GM12891 (cell line): ENCODE measurements at places on chromosomes 1 and 21.

- DNase-seq, result no peak
Measured at GRCh38 chr1:169878498-169878897, 15.2 kb downstream of the SCYL3 start.

GRCh38 chr1:173050865-173051264, at the start of gene TNFSF18:
TSS of gene TNFSF18 (minus strand) at chr1:173050941. CDS start at chr1:173050896, 45 bp downstream.
- no peak for DNase-seq

DNA sequence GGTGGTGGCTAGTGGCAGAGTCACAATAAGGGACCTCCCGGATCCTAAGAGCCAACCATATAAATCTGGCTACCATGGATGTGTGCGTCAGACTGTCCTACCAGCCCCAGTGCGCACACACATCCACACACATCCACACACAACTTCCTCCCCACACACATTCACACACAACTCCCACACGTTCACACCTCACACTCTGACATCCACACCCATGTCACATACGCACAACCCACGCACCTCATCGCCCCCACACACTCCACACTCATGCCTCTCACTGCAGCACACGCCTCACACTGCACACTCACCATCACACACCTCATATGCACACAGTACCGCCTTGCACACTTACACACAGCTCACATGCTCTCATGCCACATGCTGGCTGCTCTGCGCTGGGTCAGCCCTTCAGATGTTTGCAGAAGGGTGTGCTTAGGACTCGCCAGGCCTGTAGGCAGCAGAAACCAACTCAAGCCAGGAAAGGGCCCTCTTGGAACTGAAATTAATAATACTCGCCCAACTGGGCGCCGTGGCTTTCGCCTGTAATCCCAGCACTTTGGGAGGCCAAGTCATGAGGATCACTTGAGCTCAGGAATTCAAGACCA, 3.0 kb downstream of the LDLRAD2 start:
- no peak for DNase-seq

DNA sequence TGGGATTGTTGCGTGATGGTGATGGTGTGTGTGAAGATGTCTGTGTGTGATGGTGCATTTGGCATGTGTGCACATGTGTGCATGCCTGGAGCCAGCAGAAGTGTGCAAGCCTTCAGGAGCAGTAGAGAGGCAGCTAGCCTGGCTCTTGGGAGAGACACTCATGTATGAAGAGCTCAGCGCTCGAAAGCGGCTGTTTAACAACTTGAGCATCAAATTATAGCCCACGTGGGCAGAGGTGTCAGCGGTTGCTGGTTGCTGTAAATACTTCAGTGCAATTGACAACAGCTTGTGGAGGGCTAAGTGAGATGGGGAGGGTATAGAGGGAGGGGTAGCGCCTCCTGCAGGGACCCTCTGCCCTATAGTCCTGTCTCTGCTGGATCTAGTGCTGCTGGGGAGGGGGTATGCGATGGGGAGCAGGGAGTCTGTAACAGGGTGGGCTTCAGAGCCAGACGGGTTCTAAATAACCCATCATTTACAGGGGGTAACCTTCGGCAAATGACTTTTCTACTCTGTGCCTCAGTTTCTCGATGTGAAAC, 21.5 kb downstream of the FOXD2 start:
- DNase-seq, result no peak

DNA sequence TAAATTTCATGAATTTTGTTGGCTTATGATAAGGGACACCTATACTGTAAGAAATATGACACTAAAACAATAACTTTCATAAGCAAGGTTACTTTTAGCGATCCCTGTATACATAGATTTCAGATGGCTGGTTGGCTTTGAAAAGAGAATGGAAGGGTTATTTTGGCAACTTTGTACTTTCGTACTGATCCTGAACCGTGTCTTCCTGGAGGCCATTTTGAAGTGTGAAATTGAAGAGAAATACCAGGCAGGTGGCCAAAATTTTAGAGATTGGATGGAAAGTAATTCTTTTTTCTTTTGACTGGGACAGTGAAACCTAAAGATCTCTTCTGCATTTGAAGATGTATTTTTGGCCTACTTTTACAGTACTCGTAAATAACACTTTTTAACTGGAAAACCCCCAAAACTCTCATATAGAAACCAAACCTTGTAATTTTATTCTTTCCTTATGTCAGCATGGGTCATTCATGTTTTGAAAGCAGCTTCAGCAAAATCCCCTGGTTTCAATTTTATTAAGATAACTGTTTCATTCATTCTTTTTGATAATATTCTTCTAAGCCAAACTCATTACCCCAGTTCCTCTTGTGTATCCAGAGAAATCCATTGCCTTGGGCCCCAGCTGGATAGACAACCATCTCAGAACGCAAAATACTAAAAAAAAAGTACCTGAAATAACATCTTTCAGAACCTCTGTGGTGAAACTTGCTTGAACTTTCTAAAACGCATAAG, 38.4 kb upstream of the ZNF281 start:
- no peak for DNase-seq

DNA sequence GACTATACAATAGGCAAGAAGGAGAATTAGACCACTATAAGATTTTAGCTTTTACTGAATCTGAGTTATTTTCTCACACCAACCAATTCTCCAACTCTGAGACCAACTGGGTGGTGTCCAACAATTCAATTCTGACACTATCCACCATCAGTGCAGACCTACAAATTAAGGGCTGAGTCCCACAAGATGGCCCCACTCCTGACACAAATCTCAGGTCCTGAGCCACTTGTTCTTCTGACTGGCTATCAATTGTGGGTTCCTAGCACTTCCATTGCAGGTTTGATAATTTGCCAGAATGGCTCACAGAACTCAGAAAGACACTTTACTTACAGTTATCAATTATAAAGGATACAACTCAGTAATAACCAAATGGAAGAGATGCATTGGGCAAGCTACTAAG, 6.7 kb downstream of the ERO1B start:
- no peak for DNase-seq

GRCh38 chr1:225974454-225974853, 24.7 kb downstream of the SDE2 start:
- no peak for DNase-seq

DNA sequence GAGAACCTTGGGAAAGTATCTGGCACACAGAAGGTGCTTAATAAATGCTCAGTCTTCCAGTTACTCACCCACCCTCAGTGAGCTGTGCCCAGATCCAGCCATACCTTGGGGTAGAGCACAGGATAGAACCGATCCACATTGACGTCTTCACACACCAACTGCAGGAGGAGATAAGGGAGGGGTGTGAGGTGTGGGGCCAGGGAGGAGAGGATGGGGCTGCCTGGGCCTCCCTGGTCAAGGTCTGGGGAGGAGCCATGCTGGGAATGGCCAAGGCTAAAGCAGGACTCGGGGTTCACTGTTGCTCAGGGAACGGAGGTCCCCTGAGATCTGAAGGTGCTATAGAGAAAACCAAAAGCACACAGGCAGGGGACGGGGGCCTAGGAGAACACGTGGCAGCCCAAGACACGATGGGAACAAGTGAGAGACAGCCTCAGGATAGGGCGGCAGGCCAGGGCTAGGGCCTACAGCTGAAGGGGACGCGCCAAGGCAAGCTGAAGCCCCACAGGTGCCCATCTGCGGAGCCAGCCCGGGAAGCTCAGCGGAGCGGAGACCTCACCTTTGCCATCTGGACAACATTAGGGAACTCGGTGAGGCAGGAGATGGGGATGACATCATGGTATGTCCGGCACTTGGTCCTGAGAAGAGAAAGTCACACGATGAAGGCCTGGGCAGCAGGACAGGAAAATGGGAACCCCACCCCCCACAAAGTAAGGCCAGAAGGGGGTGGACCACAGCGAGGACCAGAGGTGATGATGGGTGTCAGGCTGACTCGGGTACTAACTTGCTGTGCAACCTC, 55.9 kb downstream of the RAP1GAP start:
- no peak for DNase-seq

GRCh38 chr1:20538760-20539551, 13.4 kb upstream of the FAM43B start:
- DNase-seq, result no peak

GRCh38 chr1:246971090-246971721, 36.7 kb downstream of the ZNF695 start:
- no peak for DNase-seq

DNA sequence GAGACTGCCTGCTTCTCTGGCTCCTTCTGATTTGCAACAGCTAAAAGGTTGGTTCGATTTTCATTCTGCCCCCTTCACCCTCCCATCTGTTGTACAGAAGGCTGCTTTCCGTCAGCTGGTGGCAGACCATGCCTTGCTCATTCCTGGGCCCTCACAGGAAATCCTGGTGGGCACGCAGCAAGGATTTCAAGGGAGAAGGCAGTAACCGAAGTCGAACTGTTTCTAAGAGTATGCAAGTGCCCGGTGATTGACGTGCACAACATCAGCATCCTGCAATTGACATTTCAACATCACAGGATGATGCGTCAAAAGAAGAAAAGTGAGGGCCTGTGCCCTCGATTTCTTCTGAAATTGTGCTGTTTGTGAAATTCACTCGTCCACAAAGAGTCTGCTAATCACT, 83.8 kb downstream of the PLPP3 start:
- DNase-seq, result no peak

DNA sequence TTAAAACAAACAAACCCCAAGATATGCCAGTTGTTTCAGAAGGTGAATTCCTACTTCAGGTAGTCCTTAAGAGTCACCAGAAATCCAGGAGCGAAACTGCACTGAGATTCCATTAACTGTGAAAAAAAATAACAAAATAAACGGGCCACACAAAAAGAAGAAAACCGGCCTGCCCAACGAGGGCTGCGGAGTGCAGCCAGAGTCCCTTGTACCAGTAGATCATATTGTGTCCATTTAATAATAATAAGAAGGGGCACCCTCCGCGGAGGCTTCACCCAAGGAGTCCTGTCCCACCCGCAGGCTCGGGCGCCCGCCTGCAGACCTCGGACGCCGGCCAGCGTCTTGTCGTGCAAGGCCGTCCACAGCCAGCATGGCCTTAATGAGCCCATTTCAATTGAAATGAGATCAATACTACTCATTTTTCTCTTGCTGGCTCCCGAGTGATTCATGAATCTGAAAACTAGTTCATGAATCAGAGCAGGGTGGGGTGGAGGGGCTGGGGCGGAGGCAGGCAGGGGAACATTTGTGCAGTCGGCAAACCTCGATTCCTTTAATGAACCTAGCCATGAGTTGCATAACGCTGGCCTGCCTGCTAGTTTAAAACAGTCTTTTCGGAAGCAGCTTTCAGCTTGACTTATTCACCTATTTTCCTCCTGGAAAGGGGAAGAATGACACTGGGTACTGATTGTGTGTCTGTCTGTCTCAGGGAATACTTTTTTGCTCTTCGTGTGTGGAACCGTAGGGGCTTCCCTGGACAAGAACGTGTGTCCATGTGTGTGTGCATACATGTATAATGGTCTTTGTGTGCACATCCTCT, 113.1 kb upstream of the IRF2BP2 start:
- no peak for DNase-seq

- DNase-seq, result no peak
Measured at GRCh38 chr1:46490656-46491442, 1.2 kb downstream of the DMBX1 start.

- no peak for DNase-seq
Measured at GRCh38 chr1:170978371-170978910, 43.1 kb downstream of the MROH9 start.

- DNase-seq, result no peak
Measured at GRCh38 chr1:21834094-21834493, 22.0 kb downstream of the LDLRAD2 start.

DNA sequence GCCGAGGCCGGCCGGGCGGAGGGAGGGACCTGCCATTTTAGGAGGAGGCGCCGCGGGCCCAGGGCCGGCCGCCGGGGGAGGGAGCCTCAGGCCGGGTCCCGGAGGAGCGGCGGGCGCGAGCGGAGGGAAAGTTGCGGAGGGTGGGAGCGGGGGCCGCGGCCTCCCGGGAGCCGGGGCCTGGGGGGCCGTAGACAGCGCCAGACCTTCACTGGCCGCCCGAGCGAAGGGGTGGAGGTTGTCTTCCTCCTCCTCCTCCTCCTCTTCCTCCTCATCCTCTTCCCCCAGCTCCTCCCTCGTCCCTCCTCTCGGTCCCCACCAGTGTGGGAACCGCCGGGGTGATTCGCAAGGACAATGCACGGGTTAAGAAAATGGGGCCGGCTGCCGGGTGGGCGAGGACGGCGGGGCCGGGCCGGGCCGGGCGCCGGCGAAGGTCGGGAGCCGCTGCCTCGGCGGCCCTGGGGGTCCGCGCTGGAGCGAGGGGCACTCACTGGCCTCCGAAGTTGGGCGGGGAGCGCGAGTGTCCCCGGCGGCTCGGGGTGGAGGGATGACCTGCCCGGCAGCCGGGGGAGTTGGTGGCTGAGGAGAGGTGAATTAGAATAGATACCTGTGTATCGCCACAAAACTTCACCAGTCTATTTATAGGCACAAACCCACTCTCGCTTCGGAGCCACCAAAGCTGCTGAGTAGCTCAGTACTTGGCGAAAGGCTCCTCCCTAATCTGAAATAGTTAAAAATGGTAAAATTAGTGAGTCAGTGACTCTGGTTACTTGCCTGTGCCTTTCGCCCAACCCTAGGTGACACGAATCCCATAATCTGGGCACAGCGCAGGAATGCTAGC, 1.3 kb downstream of the DYRK1A start:
- DNase-seq, result no peak

GRCh38 chr21:35190201-35190701, 141.1 kb upstream of the RUNX1 start:
- DNase-seq, result no peak

DNA sequence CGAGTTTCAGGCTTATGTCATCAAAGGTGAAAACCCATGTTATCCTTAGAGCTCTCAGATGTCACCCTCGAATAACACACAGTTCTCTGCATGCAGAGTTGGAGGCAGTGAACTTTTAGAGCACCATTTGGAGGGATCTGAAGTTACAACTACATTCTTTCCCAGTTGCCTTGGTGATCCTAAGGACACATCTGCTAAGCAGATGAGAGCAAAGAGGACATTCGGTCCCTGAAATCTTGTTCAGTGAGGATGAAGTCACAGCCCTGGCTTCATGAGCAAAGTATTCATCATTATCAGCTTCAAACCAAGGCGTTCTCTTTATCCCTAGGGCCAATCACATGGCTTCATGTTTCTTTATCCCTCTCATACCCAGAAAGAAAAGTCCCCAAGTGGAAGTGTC, 23.1 kb upstream of the MCOLN2 start:
- DNase-seq, result no peak

GRCh38 chr1:36151134-36151844, 2.0 kb upstream of the TRAPPC3 start:
- no peak for DNase-seq

- DNase-seq, result no peak
Measured at GRCh38 chr1:21065851-21066250, 110.8 kb downstream of the EIF4G3 start.

GRCh38 chr1:115293899-115294298, 44.1 kb downstream of the NGF start:
- DNase-seq, result no peak
